ENCODE measurements at places on chromosomes 16 and 17.

GRCh38 chr17:61398721-61399130, 917 bp upstream of the TBX2 start:
- no peak overlapping the region for H3K27ac ChIP-seq
- no peak for DNase-seq
- peaks cover 51% of the 10 kb centered on the region for H3K27me3 ChIP-seq

GRCh38 chr17:73657473-73658116, 13.3 kb upstream of the SDK2 start:
- H3K4me1 ChIP-seq = no peaks in the 10 kb centered on the region
- H3K4me3 ChIP-seq = no peak overlapping the region
- DNase-seq = no peak
- H3K27ac ChIP-seq = no peak overlapping the region

GRCh38 chr16:2527071-2527783, 4.0 kb downstream of the CEMP1 start:
- peaks cover 9% of the 10 kb centered on the region for H3K4me1 ChIP-seq
- H3K36me3 ChIP-seq = no peaks in the 10 kb centered on the region
- H3K4me3 ChIP-seq = no peak overlapping the region
- no peak for DNase-seq
- no peaks in the 10 kb centered on the region for H3K27me3 ChIP-seq
- H3K27ac ChIP-seq = no peak overlapping the region

DNA sequence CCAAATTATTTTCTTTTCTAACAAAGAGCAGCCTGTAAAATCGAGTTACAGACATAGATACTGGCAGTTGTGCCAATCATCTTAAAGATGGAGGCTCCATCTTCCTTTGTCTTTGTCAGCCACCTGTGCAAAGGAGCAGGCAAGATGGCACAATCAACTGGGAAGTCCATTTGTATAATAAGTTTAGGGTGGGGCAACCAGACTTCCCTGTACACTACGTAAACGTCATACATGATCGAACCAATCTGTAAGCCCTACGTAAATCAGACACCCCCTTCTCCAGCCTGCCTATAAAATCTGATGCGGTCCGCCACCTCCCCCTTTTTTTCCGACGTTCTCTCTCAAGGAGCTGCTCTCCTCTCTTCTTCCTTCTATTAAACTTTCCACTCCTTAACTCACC, 31.4 kb upstream of the MEAK7 start:
- no peak overlapping the region for H3K27ac ChIP-seq
- no peaks in the 10 kb centered on the region for H3K36me3 ChIP-seq

DNA sequence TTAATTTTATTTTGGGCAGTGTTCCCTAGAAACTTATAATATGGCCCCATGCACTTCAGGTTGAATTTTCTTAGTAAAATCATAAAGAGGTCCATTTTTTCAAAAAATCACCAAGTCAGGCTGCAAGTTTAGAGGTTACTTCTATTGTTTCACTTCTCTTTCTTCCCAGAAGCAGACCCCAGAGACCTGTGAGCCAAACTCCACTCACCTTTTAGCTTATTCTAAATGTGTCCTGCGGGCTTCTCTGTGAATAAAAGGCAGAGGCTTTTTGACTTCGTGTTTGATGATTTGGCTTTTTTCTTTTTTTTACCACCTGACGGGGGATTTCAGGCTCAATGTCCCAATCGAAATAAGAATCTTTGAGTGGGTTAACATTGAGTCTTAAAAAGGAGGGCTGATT, 7.4 kb downstream of the PRKCB start:
- DNase-seq = no peak
- H3K27ac ChIP-seq = peak overlapping the region; percentile 7
- peaks cover 12% of the 10 kb centered on the region for H3K4me1 ChIP-seq
- H3K36me3 ChIP-seq = no peaks in the 10 kb centered on the region

GRCh38 chr16:25416002-25416401, 158.4 kb upstream of the ZKSCAN2 start:
- H3K27ac ChIP-seq = no peak overlapping the region
- H3K4me1 ChIP-seq = peaks cover under 1% of the 10 kb centered on the region
- DNase-seq = no peak
- H3K36me3 ChIP-seq = no peaks in the 10 kb centered on the region
- no peak overlapping the region for H3K4me3 ChIP-seq
- H3K27me3 ChIP-seq = no peaks in the 10 kb centered on the region

GRCh38 chr17:67116045-67116575, 71.8 kb downstream of the CACNG1 start:
- H3K27me3 ChIP-seq = no peaks in the 10 kb centered on the region
- no peak overlapping the region for H3K27ac ChIP-seq
- DNase-seq = no peak
- H3K36me3 ChIP-seq = peaks cover 25% of the 10 kb centered on the region

- no peak overlapping the region for H3K27ac ChIP-seq
- H3K4me1 ChIP-seq = no peaks in the 10 kb centered on the region
These were observed 26.0 kb downstream of the CBFB start for GRCh38 chr16:67054901-67055300.

DNA sequence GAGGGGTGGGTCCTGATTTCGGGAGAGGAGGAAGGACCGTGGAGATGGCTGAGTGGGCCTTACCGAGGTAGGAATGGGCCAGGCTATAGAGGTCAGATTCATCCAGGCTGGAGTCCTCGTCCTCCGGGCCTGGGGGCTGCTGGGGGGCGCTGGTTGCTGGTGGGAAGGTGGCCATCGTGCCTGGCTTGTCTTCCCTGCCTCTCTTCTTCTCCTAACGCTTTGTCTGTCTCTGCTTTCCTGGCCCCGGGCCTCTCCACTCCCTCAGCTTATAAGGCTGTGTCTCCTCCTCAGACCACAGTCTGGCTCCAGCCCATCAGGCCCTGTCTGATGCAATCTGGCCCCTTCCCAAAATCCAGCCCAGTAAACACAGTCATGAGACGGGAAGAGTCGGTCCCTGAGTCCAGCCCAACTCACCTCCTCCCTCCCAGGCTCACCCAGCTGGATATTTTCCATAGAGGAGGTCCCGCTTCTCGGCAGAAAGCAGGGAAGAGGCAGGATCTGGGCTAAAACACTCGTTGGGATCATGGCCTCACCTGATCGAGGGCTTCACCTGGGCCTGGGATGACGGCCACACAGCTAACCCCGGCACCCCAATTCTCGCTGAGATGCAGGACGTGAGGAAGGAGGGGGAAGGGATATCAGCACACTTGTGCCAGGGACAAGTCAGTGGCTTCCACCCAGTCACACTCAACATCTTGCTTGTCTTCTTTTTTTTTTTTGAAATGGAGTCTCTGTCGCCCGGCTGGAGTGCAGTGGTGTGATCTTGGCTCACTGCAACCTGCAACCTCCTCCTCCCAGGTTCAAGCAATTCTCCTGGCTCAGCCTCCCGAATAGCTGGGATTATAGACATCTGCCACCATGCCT, at the start of gene NUPR1:
TSS of gene NUPR1 (minus strand) at position 242 of the 864 bp plus-strand sequence. CDS start at position 175, 67 bp downstream.
- no peaks in the 10 kb centered on the region for H3K27me3 ChIP-seq
- DNase-seq = no peak
- H3K36me3 ChIP-seq = no peaks in the 10 kb centered on the region
- no peak within 1 kb of the TSS for H3K4me3 ChIP-seq

DNA sequence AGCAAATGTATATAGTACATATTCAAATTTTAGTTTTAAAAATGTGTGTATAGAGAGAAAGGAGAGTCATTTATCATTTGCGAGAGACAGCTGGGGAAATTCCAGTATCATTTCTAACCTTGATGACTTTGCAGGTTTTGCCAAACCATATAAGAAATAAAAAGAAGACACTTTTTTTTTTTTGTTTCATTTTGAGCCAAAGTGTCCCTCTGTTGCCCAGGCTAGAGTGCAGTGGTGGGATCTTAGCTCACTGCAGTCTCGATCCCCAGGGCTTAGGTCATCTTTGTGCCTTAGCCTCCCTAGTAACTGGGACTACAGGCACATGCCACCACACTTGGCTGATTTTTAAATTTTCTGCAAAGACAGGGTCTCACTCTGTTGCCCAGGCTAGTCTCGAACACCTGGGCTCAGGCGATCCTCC, 38.4 kb upstream of the VWA3A start:
- 0 out of 2 replicates have a peak, but pooled peaks cover 2% of the 10 kb centered on the region for H3K4me1 ChIP-seq
- peak; percentile 12 for DNase-seq
- no peaks in the 10 kb centered on the region for H3K36me3 ChIP-seq
- H3K27me3 ChIP-seq = no peaks in the 10 kb centered on the region

- H3K36me3 ChIP-seq = no peaks in the 10 kb centered on the region
- H3K27me3 ChIP-seq = no peaks in the 10 kb centered on the region
- H3K4me1 ChIP-seq = peaks cover 16% of the 10 kb centered on the region
- no peak for DNase-seq
- H3K27ac ChIP-seq = no peak overlapping the region
- H3K4me3 ChIP-seq = no peak overlapping the region
These were observed 23.4 kb downstream of the PIK3R5 start for GRCh38 chr17:8941980-8942622.

DNA sequence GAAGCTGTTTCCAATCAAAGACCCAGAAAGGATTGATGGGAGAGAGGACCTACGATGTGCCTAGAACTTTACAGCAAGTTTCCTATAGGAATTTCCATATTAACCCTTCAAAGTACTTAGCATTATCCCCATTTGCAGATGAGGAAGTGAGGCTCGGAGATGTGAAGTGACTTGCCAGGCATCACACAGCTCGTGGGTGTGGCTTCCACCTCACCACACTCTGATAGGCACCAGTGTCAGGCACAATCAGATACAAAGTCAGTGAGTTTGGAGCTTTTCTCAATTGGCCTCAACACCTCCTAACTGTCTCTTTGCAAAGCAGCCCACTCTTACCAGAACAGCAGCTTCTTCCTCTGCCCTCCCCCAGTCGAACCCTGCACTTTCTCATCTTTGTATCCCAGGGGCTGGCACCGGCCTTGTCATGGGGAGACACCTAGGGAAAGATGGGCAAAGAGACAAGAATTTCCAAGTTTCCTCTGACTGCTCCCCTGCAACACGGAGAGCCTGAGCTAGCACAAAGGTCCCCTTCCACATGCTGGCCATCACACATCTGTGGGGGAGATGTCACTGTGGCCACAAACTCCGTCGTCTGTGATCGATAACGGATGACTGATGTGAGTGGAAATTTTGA, 37.4 kb upstream of the CCL1 start:
- H3K4me1 ChIP-seq = peaks cover 58% of the 10 kb centered on the region
- no peak for DNase-seq
- H3K4me3 ChIP-seq = no peak overlapping the region
- H3K36me3 ChIP-seq = no peaks in the 10 kb centered on the region

DNA sequence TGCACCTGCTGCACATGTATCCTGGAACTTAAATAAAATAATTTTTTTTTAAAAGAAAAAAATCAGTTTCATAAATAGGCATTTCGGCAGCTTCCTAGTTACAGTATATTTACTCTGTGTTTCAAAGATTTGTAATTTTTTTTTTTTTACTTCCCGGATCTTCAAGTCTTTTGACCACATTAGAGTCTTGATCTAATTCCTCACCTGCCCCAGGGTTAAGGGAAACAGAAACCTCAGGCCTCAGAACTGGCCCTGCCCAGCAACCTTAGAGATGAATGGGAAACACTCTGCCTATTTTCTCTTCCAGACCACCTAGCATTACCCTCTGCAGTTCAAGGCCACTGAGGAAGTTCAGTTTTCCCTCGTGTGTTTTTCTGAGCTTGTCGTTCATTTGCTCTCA, 304.0 kb downstream of the MAF start:
- no peak overlapping the region for H3K27ac ChIP-seq
- H3K4me3 ChIP-seq = no peak overlapping the region
- H3K36me3 ChIP-seq = no peaks in the 10 kb centered on the region
- no peak for DNase-seq
- no peaks in the 10 kb centered on the region for H3K27me3 ChIP-seq

GRCh38 chr17:57935833-57936807, 19.1 kb downstream of the CUEDC1 start:
- H3K4me3 ChIP-seq = no peak overlapping the region
- 0 out of 2 replicates have a peak, but pooled peaks cover under 1% of the 10 kb centered on the region for H3K27me3 ChIP-seq
- no peaks in the 10 kb centered on the region for H3K36me3 ChIP-seq
- no peak for DNase-seq
- H3K4me1 ChIP-seq = peaks cover 21% of the 10 kb centered on the region
- H3K27ac ChIP-seq = no peak overlapping the region

GRCh38 chr16:66660422-66661209, 35.9 kb downstream of the CMTM4 start:
- H3K27ac ChIP-seq = no peak overlapping the region
- no peaks in the 10 kb centered on the region for H3K4me1 ChIP-seq
- no peaks in the 10 kb centered on the region for H3K36me3 ChIP-seq
- H3K4me3 ChIP-seq = no peak overlapping the region

DNA sequence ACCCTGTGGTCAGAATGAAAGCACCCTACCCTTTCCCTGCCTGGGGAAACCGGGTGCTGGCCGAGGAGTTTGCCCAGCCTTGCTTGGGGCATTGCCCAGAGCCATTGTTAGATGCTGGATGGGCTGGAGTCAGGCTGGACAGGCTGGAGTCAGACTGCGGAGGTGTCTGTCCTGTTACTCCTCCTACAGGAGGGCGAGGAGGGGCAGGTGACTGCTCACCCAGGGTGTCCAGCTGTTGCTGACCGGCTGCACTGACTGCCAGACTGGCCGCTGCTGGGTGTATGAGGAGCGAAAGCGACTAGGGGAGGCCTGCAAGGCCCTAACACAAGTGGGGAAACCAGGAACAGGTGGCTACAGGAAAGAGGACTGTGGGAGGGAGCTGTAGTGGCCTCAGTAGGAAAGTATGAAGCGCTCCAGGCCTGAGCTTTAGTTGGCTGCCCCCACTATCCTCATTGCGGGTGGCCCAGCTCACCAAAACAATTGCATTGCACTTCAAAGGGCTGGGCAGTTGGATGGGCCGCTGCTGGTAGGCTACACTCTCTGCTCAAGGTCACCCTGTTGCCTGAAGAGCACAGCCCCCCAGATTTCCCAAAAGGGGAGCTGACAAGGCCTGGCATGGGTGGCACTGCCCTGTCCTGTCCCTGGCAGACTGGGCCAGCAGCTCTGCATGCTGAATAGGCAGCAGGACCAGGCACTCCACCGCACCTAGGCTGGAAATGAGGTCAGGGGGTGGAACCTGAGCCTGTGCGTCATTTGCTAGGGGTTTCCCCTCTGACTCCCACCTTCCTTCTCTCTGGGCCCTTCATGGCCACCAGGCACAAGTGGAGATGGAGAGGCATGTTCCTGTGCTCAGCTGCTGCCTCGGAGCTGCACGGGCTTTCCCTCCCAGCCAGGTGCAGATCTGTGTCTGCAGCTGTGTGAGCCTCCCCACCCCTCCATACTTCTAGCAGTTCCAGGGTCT, 18.4 kb downstream of the LDHD start:
- DNase-seq = no peak
- no peak overlapping the region for H3K27ac ChIP-seq
- no peak overlapping the region for H3K4me3 ChIP-seq
- no peaks in the 10 kb centered on the region for H3K4me1 ChIP-seq

GRCh38 chr17:77281122-77281903, 140.5 kb downstream of the SEC14L1 start:
- H3K36me3 ChIP-seq = no peaks in the 10 kb centered on the region
- peaks cover 2% of the 10 kb centered on the region for H3K27me3 ChIP-seq
- peak overlapping the region; percentile 96 for H3K4me3 ChIP-seq
- DNase-seq = peak; percentile 74
- H3K27ac ChIP-seq = no peak overlapping the region
- peaks cover 4% of the 10 kb centered on the region for H3K4me1 ChIP-seq

- no peaks in the 10 kb centered on the region for H3K36me3 ChIP-seq
- H3K27me3 ChIP-seq = no peaks in the 10 kb centered on the region
- no peak for DNase-seq
These were observed 8.9 kb downstream of the ANKRD11 start for GRCh38 chr16:89481356-89481955.

GRCh38 chr17:17710728-17711541, 29.7 kb downstream of the RAI1 start:
- H3K27ac ChIP-seq = no peak overlapping the region
- H3K27me3 ChIP-seq = no peaks in the 10 kb centered on the region
- H3K4me1 ChIP-seq = no peaks in the 10 kb centered on the region
- DNase-seq = no peak
- no peaks in the 10 kb centered on the region for H3K36me3 ChIP-seq

All from MM.1S (cell line).